ENCODE measurements at places on chromosomes 13 and 19.

DNA sequence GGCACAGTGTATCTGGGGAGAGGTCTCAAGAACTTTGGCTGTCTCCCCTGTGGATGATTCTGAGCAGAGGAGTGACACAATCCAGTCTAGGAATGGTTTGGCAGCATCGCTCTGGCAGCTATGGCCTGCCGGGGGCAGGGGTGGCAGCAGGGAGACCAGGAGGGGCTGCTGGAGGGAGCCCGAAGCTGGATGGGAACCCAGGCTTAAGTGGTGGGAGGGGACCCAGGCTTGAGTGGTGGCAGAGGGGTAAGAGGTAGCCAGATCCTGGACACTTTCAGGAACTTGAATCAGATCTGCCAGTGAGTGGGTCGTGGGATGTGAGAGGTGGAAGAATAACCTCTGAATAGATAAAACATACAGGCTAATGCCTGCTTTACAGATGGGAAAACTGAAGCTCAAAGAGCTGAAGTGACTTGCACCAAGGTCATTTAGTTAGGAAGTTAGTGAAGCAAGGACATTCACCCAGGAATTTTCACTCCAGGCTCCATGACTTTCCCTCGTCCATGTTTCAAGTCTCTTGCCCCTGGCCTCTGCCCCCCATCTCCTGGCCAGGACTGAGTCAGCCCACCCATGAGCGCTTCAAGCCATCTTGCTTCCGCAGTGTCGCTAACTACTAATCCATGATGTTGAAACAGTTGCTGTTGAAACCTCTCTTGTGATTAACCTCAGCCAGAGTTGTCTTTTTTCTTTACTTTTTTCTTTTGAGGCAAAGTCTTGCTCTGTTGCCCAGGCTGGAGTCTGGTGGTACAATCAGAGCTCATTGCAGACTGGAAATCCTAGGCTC, 29.9 kb upstream of the C1QTNF9 start:
- DNase-seq: no peak

DNA sequence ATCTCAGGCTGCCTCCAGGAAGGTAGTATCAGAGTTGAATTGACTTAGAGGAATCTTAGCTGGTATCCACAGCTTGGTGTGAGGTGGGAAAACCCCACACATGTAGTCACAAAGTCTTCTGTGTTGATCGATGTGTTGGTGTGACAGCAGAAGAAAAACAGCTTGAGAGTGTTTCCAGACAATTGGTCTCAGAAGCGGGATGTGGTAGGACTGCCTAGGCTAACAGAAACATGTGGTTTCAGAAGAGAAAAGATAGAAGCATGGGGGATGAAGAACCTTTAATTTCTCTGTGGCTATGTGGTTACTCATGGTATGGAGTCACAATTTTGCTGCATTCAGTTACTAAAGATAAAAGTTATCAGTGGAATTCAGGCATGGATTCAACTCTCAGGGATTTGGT, 134.7 kb upstream of the SLITRK5 start:
- DNase-seq: peak; percentile 25

- peak; percentile 33 for DNase-seq
Measured at GRCh38 chr13:83829810-83830209, 52.5 kb downstream of the SLITRK1 start.

- DNase-seq: no peak
Measured at GRCh38 chr13:72539925-72540324, 187.5 kb downstream of the MZT1 start.

- DNase-seq: no peak
Measured at GRCh38 chr13:87331178-87331577, 340.0 kb upstream of the SLITRK5 start.

- no peak for DNase-seq
Measured at GRCh38 chr13:41693434-41693833, 236.1 kb downstream of the RGCC start.

- DNase-seq: no peak
Measured at GRCh38 chr13:111518161-111518792, 197.8 kb downstream of the TEX29 start.

DNA sequence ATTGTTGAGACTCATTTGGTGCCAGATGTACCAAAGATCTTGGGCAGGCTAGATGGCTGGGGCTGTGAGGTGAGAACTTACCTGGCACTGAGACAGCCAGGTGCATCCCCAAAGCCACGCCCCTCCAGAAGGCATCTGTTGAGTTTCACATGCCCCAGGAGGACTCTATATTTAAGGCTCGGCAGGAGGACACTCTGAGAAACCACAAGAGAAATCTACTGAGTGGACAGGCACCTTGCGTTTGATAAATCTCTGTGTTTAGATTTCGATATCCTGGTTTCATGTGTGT, 197.9 kb upstream of the ZNF536 start:
- DNase-seq: no peak

DNA sequence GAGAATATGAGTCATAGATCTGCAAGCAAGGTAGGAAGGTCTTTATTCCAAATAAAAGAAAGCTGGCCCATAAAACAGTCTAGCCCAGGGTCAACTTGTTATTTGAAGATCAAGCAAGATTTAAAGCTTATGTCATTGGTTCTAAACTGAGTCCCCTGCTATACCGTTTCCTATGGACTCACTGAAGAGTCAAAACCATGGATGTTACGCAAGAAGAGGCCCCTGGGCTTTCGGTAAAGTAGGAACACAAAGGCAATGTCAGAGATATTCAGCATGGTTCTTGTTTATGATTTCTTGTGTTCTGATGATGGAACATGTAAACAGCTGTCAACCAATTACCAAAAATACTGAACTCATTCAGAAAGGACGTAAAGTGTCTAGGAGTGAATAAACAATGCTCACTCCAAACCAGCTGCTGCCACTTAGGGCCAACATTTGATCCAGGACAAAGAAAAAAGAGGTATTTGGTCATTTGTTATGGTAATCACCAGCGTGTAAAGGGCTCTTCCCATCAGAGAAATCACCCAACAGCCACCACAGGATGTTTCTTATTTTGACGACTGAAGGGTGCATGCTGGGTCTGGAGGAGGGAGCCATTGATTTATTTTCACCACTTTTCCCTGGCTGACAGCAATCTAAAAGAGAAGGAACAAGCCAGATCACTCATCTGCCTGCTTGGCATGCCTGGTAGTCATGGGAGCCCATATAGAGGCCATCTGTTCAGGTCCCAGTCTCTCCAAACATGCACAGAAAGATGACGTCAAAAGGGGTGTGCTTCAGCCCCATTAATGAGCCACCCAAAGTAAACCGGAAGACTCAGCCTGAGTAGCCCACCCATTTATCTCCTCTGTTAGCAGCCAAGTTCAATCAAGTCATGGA, 68.3 kb downstream of the FGF14 start:
- DNase-seq: no peak

GRCh38 chr13:104869501-104869900, 1666.0 kb downstream of the EFNB2 start:
- DNase-seq: no peak

- DNase-seq: no peak
Measured at GRCh38 chr13:66069570-66069969, 1160.6 kb downstream of the PCDH9 start.

- no peak for DNase-seq
Measured at GRCh38 chr13:95708811-95709500, 32.0 kb downstream of the DNAJC3 start.

DNA sequence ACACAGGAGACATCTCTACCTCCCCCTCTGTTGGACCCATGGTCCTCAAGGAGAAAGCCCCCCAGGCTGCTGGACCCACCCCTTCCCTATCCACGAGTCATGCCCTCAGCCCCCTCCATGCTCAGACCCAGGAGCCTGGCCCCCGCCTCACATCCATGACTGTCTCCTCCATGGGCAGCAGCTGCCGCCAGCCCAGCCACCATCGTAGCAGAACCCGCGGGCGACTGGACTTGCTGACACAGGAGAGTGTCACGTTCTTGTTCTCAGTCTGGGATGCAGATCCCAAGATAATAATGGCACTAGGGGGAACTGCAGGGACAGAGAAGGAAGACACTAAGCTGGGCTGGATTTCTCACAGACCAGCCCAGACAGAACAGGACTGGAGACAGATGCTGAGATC, 3.8 kb downstream of the NPHS1 start:
- no peak for DNase-seq

DNA sequence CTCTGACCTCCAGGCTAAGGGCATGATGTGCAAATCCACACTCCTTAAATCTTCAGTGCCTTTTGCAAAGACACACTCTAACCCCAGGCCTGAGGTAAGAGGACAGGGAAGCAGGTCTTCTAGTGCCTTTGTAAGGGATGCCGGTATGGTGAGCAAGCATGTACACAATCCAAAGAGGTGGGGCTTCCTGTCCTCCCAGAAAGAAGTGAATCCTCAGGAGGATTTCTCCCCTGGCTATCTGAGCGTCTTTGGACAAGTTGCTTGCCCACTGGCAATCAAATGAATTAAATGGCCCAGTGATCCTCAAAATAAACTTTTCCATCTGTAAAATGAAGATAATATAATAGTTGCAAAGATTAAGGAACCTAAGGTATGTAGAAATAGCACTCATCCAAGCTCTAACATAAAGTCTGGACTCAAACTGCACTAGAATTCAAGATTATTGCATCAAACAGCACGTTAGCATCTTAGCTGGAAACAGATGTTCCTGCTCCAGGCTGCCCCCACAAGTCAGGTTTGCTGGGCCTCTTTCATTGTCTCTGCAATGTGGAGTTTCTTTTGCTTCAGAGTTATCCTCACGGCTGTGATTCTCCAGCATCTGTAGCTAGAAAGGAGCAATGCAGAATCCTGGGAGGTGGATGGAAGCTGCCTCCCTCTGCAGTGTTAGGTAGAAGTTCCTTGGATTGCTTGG, 249.6 kb downstream of the TSHZ3 start:
- no peak for DNase-seq

- no peak for DNase-seq
Measured at GRCh38 chr19:48095612-48096175, 14.9 kb downstream of the PLA2G4C start.

DNA sequence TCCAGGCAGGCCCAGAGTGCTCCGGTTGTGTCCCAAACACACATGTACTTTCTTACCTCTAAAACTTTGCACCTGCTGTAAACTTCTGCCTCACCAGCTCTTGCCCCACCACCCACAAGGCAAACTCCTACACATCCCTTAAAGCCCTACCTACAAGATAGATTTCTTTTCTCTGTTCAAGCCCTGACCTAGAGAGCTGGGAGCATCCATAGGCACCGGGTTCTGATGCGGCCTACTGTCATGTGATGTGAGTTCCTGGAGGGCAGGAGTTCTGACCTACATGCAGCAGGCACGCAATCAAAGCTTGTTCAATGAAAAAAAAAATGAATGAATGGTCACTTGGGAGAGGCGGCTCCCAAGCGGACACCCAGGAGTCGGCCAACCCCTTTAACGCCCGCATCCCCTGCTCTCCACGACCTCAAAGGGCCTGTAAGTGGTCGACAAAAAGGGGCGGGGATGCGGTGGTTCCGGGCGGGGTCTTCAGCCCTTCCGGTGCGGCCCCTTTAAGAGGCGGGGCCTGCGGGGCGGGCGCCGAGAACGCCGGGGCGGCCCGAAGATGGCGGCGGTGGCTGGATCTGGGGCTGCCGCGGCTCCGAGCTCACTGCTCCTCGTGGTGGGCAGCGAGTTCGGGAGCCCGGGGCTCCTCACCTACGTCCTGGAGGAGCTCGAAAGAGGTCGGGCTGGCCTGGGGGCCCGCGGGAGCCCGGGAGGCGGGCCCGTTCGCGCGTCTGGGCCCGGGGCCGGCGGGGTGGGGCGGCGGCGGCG, at the start of gene MAP1S:
TSS of gene MAP1S (plus strand) at position 534 of the 765 bp plus-strand sequence. CDS start at position 557, 23 bp downstream.
- peak; percentile 74 for DNase-seq

- no peak for DNase-seq
Measured at GRCh38 chr19:3350014-3350663, 16.2 kb upstream of the NFIC start.

DNA sequence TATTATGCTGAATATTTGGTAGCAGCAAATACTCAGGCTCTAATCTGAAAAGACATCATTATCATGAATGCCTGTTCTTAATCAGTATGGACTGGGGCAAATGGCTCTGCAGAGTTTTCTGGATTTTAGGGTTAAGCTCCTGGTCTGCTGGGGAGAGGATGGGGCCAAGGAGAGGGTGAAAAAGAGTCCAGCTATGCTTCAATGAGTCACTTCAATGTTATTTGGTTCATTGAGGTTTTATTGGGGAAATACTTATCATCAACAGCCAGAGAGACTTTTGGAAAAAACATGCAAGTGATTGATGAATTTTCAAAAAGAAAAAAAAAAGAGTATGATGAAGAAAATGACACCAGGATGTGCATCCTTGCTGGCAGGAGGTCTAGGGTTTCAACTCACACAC, 278.3 kb downstream of the UQCRFS1 start:
- no peak for DNase-seq

- no peak for DNase-seq
Measured at GRCh38 chr13:34357435-34358232, 539.7 kb downstream of the RFC3 start.

- no peak for DNase-seq
Measured at GRCh38 chr13:28406733-28407266, 88.1 kb downstream of the FLT1 start.

DNA sequence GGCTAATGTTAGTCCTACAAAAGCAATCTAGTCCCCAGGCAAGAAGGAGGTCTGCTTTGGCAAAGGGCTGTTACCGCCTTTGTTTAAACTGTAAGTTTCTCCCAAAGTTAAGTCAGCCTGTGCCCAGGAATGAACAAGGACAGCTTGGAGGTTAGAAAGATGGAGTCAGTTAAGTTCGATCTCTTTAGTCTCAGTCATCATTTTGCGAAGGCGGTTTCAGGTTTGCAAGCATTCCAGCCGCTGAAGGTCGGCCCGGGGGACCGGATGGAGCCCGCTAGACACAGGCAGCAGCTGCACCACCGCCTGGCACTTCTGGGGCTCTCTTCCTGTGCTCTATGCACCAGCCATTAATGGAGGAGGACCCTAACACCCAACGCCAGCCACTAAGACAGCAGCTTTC, 91.3 kb downstream of the STK24 start:
- DNase-seq: no peak

DNA sequence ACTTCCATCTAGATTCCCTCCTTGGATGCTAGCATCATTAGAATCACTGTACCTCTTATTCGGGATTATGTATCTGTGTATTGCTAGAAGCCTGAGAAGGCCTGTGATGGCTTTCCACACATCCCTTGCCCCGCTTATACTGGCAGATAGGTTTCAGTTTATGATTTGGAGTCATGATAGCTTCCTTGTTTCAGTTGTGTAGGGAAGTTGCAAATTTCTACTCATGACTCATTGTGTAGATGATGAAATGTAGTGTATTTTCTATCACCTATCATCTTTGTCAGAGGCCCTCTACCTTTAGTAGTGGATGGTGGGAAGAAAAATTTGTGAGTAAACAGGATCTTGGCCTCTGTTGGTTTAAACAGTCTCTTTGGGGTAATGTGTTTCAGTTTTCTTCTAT, 165.2 kb downstream of the GGACT start:
- no peak for DNase-seq

DNA sequence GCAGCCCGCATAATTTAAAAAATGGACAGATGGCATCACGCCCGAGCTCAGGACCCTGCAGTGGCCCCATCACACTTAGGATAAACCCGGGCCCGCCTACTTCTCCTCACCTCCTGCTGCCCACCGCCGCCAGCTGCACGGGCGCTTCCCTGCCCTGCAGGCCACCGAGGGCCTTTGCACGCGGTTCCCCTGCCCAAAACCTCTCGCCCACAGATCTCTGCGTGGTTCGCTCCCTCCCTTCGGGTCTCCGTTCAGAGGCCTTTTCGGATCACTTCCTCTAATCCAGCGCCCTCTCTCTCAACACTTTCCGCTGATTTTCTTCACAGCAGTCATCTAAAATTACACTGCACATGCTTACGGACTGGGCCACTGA, 1.8 kb downstream of the SHISA7 start:
- DNase-seq: no peak

GRCh38 chr13:32135056-32135390, 103.4 kb downstream of the FRY start:
- no peak for DNase-seq

- no peak for DNase-seq
Measured at GRCh38 chr13:30697177-30697953, 38.0 kb upstream of the ALOX5AP start.

- DNase-seq: no peak
Measured at GRCh38 chr19:16850133-16850532, 20.9 kb downstream of the SIN3B start.
